ENCODE measurements at places on chromosomes 6 and 20.

GRCh38 chr6:112464901-112465665, 118.0 kb downstream of the RFPL4B start:
- DNase-seq, result no peak

- DNase-seq, result no peak
These were observed 15.2 kb downstream of the DNMT3B start for GRCh38 chr20:32777177-32777956.

DNA sequence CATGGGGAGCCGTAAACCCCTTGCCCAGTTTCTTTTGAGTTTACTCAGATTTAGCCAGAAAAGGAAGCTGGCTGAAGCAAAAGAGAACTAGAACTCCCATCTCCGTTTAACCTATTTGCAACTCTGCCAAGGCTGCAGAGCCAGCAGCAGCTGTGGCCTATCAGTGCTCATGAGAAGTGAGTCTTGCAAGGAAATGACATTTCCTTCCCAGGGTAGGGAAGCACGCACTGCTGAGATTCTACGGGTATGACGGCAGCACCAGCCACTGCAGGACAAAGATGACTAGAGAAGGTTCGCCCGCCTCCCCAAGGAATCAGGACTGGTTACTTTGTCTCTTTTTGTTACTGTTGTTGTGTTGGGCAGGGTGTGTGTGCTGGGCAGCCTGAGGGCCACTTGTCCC, 47.6 kb downstream of the PPP1R3G start:
- peak; percentile 42 for DNase-seq

DNA sequence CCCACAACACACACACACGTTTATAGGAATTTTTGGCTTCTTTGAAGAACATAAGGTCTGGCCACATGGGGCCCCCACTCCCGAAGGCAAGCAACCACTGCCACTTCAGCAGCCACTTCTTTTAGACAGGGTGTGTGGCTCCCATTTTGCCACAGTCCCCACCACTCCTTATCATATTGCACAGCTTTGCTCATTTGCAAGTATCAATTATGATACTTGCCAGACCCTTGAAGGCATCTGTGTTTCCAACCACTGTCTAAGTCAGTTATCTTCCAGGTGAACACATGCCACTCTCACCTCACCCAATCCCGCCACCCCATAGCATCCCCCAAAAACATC, 73.1 kb downstream of the NOL4L start:
- DNase-seq, result no peak

- DNase-seq, result no peak
These were observed 49.5 kb upstream of the B4GALT5 start for GRCh38 chr20:49762940-49763766.

DNA sequence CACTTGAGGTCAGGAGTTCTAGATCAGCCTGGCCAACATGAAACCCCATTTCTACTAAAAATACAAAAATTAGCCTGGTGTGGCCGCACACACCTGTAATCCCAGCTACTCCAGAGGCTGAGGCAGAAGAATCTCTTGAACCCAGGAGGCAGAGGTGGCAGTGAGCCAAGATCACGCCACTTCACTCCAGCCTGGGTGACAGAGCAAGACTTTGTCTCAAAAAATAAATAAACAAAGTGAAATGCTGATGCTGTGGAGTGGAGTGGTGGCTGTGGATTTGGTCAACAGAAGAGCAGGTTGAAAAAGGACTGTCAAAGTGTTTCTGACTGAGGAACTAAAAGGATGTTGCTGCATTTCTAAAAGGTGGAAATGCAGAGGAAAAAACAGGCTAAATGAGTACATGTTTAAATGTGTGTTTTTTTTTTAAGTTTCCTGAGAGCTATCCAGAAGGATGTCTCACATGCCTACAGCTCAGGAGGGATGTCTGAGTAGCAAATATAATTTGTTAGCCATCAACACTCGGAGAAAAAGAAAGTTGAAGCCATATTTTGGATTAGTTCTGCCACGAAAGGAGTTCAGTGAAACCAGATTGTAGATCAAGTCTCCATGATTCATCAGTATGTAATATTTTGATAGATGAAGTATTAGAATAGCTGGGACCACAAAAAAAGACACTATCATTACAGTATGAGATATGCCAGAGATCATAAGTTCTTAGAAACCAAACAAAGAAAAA, 621.1 kb upstream of the ADGRB3 start:
- DNase-seq, result peak; percentile 35

GRCh38 chr20:11569163-11569562, 348.5 kb upstream of the BTBD3 start:
- DNase-seq, result no peak

GRCh38 chr20:43559147-43559987, 540 bp downstream of the SGK2 start:
- no peak for DNase-seq

- DNase-seq, result no peak
These were observed 32.8 kb upstream of the SSTR4 start for GRCh38 chr20:23002276-23002675.

DNA sequence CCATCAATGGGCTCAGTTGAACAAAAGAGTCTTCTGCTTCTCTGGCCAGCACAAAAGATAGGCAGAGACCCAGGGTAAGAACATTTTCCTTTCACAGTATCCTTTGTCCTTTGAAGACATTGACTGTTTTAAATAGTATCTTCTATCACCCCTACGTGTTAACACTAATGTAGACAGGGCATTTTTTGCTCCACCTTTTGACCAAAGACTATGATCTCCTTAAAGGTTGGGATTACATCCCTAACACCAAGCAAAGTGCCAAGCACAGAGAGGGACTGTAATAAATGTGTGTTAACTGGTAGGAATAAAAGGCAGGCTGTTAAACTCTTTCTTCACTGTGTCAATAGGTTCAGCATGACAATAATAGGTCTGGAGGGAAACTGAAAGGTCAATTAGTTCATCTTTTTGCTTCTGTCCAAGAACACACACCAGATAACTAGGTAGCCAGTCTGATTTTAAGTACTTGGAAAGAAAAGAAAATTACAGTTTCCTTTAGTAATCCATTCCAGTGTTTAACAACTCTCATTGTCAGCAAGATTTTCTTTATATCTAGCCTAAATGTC, 63.6 kb upstream of the NOX3 start:
- no peak for DNase-seq

GRCh38 chr6:79964607-79965081, 17.3 kb upstream of the ELOVL4 start:
- DNase-seq, result no peak

- no peak for DNase-seq
These were observed 246.3 kb downstream of the OGFRL1 start for GRCh38 chr6:71534921-71535320.

All from LHCN-M2 (cell line).